ENCODE measurements at places on chromosomes 3 and 15.

- no peak for DNase-seq
These were observed 28.6 kb upstream of the TGFBR2 start for GRCh38 chr3:30577788-30578187.

DNA sequence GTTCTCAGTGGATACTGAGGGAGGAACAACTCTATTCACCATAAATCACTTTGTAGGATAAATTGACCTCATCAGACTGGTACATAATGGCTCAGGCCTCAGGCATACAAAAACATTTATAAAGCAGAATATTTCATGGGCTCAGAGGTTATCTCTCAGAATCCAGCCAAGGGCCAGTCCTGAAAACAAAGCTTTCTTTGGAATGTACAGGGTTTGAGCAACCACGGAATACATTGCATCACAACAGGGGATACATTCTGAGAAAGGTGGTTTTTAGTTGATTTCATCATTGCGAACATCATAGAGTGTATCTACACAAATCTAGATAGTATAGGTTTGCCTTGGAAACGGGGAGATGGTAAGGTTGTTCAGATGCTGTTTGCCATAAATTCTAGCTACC is 33.4 kb upstream of the CTDSPL2 start:
- DNase-seq = no peak

DNA sequence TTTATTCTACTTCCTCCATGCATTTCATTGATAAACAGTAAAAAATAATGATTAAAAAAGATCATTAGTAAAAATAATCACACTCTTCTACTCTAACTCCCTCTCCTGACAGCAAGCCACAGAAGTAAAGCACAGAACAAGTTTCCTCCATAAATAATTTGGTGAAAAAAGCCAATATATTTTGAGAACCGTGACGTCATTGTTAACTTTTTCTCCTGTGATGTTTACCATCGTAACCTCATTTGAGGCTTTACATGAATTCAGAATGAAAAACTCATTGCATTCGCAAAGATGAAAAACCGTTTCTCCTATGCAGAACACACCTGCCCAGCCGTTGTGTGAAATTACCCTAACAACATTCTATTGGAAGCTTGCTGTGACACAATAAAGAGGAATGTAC is 120.7 kb downstream of the NSUN3 start:
- DNase-seq = no peak

GRCh38 chr15:45670511-45670910 is 35.7 kb downstream of the SQOR start:
- no peak for DNase-seq

Measured in stimulated activated CD4-positive, alpha-beta T cell treated with anti-CD3 and anti-CD28 coated beads, Interleukin-1b, Interleukin-23, amount 100 ng/mL, for 48 hours (primary cell).